ENCODE measurements at places on chromosomes 11 and 22.
A peak's percentile ranks its signal among the peaks of the same experiment; 100 is the strongest.

- DNase-seq, result no peak
These were observed 4.8 kb upstream of the MOB2 start for GRCh38 chr11:1491379-1491778.

GRCh38 chr11:9142732-9143131 lies 51.3 kb upstream of the SCUBE2 start:
- no peak for DNase-seq

GRCh38 chr22:29813563-29813962 lies 24.5 kb downstream of the ASCC2 start:
- no peak for DNase-seq

DNA sequence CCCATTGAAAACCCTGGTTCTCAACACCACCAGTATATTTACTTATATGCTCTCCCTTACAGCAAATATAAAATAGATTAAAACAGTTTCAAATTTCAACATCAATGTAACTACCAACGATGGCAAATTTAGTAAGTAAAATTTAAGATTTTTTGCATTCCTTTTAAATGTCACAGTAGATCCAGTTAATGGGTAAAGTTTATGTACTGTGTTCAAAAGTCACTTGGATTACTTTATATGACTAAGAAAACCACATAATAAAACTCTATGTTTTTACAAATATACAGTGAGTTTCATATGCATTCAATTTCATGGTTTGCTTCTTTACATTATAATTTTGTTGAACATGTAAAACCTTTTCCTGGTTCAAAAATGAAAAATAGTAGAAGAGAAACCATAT lies 364.6 kb downstream of the AASDHPPT start:
- DNase-seq, result no peak

DNA sequence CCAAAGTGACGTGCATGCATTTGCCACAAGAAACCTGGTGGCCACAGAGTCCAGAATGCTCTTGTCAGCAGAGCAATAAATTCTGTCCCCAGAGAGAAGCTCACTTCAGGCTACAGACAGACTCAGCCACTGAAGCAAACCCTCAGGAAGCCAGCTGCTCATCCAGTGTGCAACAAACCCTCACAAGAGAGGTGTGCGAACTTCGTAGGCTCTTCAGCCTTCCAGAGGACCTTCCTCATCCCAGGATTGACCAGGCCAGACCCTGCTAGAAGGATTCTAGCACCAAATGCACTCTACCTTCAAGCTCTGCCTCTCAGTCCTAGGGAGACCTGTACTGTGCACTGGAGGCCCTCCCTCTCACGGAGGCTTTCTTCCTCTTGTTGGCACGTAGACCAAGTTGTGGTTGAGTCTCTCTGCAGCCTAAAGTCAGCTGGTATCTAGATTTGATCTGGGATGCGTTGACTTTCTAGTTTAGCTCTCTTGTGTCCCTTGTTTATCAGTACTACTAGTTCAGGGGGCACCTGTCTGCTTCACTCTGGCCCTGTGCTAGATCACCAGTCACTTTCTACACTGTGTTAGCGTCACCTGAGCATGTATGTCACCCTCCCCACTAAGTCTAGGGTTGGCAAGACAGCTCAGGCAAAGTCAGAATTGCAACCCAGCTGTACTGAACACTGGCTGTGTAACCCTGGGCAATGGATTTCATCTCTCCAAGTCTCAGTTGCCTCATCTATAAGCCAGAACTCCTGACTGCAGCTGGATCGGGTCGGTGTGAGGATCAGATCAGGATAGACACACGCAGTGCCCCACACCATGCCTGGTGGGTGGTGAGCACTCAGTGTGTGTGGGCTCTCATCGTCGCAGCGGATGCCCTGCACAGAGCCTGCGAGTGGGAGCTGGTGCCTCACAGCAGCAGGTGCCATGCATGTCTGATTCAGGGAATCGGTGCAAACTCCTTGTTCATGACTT lies 22.1 kb upstream of the TMPRSS13 start:
- peak; percentile 60 for DNase-seq

- DNase-seq, result no peak
These were observed 163.4 kb downstream of the TRIM29 start for GRCh38 chr11:119974467-119974866.

DNA sequence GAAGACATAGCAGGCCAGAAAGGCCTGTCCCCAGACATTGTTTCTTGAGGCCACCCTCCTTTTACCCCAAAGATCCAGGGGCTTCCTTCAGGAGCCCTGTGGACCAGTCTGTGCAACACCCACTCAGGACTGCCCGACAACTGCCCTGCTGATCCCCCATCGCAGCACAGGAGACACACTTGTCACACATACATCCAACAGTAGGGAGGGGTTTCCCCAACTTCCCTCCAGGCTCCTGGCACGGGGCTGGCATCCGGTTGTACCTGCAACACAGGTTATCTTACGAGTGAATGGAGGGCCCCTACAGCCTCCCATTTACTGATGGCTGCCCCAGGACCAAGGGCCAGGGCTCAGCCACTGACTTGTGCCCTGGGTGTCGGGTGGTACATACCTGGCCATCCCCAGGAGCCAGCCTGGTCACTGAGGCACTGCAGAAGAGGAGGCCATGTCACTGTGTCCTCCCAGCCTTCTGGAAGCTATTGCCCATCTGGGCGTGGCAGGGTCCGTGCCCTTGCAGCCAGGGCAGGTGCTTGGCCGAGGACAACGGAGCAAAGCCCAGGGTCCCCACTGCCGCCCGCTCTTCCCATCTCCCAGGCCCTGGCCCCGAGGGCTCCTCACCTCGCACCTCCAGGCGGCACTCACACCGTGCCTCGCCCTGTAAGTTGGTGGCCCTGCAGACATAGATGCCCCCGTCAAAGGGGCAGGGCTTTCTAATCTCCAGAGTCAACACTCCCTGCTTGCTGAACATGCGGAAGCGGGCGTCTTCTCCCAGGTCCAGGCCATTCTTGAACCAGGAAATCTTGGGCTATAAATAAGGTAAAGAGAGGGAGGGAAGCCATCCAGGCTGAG lies 20.8 kb downstream of the MYBPC3 start:
- DNase-seq, result no peak

DNA sequence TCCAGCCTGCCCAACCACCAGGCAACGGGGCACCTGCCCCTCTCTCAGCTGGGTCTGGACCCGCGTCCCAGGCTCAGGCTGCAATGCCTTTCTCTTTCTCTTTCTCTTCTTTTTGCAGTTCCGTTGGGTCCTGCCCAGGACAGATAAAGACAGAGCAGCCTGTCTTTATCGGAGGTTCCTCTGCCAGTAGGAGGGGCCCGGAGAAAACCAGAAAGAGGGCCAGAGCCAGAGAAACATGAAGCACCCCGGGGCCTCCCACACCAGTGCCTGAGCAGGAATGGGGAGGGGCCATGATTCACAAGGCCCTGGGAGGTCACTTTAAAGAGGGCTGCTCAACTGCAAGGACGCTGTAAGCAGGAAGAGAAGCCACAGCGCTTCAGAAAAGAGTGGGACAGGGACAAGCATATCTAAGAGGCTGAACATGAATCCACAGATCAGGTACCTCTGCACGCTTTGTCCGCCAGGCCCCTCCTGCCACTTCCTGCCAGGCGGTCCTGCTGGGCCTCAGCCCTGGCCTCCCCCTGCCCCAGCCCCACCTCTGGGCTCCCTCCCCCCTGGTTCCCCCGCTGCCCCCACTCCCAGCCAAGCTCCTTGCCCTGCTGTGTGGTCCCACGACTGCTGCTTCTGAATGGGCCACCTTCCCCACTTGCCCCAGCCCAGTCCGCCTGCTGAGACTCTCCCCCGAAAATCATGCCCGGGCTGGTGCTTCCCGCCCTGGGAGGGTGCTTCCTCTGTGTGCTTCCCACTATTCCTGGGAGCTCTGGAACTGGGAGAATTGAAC lies at the start of gene APOBEC3C:
APOBEC3C (plus strand) TSS at position 316 of the 781 bp plus-strand sequence; CDS start at position 422, 106 bp downstream.
- peak; percentile 92 for DNase-seq

- DNase-seq, result no peak
These were observed 761.2 kb downstream of the DLG2 start for GRCh38 chr11:84865791-84866535.

DNA sequence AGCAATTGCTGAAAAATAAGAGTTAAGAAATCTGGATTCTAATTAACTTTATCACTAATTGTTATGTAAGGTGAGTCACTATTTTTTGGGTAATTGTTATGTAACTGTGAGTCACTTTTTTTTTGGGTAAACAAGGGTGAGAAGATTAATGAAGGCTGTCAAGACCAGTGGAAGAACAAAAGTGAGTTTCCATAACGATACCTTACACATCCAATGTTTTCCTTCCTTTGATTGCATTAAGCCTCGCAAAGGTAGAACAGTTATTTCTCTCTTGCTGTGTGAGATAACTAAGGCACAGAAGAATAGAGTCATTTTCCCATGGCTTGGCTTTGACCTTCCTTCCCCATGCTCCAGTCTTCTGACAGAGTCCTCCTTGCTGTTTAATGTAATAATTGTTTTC lies 374.7 kb downstream of the DDX10 start:
- no peak for DNase-seq

DNA sequence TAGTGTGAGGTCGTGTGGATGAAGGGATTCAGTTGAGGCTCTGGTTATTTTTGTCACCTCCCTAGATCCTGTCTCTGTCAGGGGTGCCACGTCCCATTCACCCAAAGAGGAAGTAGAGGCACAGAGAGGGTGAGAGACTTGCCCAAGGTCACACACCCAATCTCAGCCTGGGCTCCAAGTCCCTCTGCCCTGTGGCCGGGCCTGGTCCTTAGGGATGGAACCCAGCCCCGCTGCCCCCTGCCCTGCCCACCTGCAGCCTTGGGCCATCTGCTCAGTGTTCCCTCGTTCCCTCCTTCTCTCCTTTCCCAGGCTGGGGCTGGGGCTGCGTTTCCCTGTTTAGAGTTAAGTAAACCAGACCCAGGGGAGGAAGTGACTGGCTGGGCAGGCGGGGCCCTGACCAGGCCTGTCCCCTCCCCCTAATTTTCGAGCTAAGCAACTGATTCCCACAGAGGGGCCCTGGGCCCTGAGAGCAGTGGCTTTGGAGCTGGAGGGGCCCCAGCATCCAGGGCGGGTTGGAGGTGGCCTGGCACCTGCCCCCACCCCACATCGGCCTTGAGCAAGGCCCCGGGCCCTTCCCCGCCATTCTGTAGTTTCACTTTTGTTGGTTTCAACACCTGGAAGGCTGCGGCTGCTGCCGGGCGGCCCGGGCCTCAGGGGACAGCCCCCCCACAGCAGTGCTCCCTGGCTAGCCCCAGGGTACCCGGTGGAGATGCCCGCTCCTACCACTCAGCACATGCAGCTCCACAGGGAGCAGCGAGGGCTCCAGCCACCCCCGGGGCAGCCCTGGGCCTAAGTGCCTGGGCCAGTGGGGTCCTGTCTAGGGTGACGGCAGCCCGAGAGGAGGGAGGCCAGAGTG lies 1.5 kb downstream of the TCIRG1 start:
- DNase-seq, result peak; percentile 71

DNA sequence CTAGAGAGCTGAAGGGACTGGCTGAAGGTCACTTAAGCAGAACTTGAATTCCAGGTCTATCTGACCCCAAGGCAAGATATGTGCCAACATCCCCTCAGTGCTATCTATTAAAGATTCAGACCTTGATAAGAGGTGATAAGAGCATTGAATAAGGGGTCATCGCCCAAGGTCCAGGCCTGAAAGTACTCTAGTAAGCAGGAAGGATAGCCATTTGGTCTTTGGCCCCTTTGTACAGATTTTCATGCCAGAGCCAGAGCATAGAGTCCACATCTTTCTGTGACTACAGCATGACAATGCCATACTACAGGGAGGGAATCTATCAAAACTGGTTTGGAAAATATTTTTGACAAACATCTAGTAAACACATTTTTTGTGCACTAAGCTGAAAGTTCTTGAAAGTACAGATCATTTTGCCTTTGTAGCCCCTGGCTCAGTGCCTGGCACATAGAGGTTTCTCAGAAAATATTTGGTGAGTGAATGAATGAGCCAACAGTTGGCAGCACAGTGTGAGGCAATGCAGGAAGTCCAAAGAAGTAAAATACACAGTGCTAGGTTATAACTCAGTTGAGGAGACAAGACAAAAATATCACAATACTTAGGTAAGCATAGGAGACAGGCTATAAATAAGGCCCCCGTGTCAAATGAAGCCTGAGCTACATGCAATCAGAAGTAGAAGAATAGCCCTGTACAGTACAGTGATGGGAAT lies 15.1 kb upstream of the RRAS2 start:
- no peak for DNase-seq

DNA sequence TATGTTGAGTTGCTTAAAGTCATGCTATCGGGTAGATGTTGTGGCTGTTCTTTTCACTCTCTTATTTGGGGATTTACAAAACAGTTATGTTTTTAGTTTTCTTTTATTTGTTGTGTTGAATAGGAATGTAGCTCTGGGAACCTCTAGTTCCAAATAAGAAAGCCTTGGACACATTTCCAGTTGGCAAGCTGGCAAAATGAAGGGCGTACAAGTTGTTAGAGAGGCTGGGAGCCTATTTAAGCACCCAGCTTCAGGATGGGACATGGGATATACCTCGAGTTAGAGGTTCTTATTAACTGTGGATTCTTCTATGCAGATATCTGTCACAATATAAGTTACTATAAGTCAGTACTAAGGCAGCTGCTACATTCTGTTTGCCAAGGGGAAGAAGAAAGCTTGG lies 22.8 kb downstream of the PPARA start:
- DNase-seq, result no peak

DNA sequence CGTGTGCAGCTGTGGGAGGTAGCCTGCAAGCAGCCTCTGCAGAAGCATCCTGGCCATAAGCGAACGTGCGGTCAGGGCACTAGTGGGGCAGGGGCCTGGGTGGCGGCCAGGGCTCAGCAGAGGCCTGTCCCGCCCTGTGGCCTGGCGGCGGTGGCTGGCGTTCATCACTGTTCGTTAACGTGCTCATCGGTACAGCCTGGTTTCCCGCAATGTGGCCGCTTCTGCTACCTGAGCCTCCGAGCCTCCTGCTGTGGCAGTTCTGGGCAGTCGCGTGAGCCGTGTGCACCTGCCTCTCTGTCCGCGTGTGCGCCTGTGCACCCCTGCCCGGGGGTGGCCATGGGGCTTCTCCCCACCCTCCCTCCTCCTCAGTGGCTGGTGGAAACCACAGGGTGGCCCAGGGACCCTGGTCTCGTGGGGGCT lies 117.9 kb downstream of the KCNQ1OT1 start:
- DNase-seq, result peak; percentile 4

- peak; percentile 54 for DNase-seq
These were observed 20.0 kb upstream of the CD5 start for GRCh38 chr11:61082062-61082870.

- peak; percentile 37 for DNase-seq
These were observed 1.8 kb upstream of the APOL3 start for GRCh38 chr22:36162127-36163034.

- DNase-seq, result no peak
These were observed 25.5 kb upstream of the TSPAN18 start for GRCh38 chr11:44701276-44701675.

DNA sequence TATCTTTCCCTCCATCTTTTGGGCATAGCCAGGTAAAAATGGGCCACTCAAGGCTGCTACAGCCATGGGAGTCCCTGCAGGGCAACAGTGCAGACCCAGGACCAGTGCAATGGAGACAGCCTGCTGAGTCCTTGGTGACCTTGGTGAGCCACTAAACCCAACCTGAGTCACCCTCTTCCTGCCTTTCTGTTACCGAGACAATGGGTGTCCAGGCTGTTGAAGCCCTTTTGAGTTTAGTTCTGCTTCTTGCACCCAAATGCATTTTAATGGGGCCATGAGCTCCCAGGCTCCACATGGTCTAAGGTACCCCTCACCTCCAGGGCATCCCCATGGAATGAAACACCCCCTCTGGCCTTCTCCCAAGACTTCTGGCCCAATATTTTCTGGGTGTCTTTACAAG lies 874 bp upstream of the PLAAT4 start:
- peak; percentile 76 for DNase-seq

GRCh38 chr11:61297746-61298145 lies 2.6 kb upstream of the VWCE start:
- no peak for DNase-seq
